ENCODE measurements at places on chromosomes 2 and 18.

GRCh38 chr18:63979409-63979920, 9.6 kb downstream of the SERPINB8 start:
- peak; percentile 49 for DNase-seq

GRCh38 chr2:206256706-206257205, 17.7 kb upstream of the ZDBF2 start:
- DNase-seq, result no peak

DNA sequence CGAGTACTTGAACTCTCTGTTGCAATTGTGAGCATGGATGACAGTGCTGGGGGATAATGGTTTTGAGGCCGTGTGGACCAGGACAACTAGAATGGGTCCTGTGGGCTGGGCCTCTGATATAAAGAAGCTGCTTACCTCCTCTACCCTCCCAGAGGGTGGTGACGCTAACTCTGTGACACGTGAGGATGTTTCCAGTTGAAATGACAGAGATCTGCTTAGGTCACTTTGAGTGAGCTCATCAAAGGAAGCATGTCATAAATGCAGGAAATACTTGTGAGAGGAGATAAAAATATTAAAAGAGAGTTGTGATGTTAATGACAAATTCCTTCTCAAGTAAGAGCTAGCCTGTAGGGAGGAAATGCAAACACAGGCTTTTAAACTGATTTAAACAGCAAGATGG, 16.4 kb downstream of the RMC1 start:
- no peak for DNase-seq

DNA sequence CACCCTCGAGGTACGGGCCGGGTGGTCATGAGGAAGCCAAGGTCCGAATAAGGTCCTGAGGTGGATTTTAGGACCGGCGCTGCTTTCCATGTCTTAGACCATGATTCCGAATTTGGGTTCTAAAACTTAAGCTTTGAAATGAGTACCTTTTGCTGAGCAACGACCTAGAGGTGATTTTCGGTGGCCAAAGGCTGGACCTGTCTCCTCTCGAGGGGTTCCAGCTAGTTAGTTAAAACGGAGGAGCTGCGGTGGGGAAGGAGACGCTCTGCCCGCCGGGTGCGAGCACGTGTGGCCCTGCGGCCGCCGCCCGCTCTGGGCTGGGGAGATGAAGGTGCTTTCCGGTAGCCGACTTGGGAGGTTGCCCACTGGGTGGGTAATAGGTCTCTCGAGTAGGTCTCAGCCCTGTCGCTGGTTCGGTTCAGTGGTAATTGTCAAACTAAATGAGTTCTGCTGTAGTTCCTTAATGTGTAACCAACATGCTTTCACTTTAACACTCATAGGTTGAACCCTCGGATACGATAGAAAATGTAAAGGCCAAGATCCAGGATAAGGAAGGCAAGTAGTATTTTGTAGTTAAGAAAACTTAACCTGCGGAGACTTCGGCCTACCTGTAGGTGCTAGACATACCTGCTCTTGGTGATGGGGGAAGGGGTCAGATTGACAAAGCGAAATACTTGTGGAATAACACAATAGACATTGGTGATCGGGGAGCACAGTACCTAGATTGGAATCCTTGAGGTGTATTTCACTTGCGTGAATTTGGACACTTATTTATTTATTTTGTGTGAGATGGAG, 572 bp downstream of the RPS27A start:
- DNase-seq, result peak; percentile 29

- no peak for DNase-seq
Measured at GRCh38 chr2:101560780-101561315, 85.9 kb upstream of the RFX8 start.

Data from endothelial cell (in vitro differentiated cells).